ENCODE measurements at places on chromosomes 3 and 15.

DNA sequence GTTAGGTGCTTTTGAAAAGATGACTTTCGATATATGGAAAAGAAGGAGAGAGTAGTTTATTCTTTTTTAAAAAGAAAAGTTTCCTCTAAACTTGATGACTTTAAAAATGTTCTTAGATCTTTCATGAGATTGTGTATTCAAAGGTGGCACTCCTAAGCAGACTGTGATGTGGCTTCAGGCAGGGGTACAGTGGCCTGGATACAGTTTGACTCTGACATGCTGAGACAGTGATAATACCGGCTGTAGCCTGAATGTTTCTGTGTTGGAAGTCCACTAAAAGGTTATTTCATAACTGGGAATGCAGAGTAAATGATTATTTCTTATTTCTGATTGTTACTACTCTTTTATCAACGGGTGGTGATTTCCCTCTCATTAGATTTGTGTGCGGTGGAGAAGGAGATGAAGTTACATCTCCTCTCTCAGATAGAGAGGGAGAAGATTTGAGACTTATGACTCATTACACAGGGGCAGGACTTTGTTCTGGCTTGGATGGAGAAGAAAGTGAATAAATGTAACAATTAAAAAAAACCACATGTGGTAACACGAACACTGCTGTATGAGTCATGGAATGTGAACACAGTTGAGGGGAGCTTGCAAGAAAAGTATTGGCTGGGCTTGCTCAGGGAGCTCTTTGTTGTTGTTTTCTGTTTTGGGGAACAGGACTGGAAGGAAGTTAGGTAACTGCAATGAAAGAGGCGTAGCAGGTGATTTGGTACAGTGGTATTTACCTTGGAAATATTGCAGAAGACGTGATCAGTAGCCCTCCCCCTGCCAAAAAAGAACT lies 21.6 kb downstream of the SPTSSB start:
- DNase-seq, result no peak

DNA sequence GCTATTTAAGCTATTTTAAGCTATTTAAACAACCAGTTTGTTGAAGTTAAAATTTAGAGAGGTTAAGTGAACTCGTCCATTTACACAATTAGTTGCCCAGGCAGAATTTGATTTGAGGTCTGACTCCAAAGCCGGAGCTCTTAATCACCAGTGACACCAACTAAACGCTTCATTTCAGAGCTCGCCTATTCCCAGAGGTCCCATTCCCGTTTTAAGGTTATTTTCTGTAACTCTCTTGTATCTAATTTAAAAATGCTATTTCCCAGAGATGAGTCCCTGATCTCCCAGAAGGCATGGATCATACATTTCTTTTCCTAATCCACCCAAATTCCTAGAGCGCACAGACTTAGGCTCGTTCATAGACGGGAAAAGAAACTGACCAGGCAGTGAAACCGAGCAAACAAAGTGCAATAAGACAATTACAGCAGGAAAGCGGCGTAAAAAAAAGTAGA lies 904 bp upstream of the MCTP2 start:
- DNase-seq, result no peak

DNA sequence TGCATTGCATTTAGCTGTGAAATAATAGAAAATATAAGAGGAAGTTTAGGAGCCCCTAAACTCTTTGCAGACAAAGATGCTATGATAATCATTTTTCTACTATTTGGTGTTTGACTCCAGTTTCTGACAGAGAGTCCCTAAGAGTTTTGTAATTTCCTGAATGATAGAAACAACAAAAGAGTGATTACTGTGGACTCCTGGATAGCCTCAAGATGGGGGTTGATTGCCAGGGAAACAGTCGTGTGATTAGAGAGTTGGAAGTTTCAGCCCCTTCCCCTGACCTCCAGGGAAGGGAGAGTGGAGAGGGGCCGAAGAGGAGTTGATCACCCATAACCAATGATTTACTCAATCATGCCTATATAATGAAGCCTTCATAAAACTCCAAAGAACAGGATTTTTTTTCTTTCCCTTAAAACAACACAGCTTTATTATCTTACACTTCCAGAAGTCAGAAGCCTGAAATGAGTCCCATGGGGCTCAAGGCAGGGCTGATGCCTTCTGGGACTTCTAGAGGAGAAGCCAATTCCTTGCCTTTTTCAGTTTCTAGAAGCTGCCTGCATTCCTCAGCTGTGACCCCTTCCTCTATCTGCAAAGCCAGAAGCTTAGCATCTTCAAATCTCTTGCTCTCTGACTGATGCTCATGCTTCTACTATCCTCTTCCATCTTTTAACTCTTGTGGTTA lies 292.3 kb upstream of the ZPLD1 start:
- DNase-seq, result no peak

DNA sequence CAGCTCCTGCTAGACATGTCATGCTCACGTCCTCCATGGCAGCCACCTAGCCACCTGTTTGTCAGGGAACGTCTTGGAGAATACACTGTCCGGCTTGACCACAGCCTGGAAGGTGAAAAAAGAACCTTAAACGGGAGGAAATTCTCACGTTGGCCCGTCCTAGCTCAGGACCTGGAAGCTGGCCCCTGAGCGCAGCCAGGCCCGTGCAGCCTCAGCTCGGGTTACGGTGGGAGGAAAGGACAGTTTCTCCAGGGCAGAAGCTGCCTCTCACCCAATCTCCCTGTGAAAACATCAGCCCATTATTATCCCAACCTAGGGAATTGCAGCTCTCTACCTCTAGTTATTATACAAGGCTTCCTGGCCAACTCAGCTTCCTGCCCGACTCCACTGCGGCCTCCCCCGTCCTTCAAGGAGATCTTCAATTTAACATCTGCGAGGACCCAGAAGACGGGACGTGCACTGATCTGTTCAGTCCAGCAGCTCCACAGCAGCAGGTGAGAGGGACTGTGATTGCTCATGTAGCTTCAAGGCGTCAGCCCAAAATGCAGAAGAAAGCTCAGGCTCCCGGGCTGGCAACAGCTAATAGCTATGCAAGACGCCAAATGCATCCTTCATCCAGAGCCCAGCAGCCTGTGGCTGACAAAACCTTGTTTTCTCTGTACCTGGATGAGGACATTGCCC lies 84.7 kb downstream of the ADAMTS17 start:
- no peak for DNase-seq

DNA sequence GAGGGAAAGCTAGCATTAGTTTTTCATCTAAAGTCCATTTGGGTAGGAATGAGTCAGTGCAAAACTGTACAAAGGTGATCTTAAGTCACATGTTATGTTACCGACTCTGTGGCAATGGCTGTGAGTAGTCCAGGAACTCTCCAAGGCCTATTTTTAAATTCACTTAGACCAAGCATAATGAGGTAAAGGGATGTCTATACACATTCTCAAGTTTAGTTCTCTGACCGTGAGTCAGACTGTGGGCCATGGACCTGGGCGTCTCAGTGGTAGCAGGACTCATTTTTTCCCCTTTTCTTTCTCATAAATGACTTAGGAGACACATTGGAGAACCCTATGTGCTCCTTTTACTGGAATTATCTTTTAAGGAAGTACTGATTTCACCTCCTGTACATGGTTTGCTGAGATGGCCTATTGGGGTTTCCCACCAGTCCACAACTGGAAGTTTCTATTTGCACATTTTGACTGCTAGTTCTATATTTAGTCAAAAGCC lies 488.7 kb upstream of the TPRG1 start:
- DNase-seq, result no peak
